ENCODE measurements at places on chromosomes 1 and 21.

DNA sequence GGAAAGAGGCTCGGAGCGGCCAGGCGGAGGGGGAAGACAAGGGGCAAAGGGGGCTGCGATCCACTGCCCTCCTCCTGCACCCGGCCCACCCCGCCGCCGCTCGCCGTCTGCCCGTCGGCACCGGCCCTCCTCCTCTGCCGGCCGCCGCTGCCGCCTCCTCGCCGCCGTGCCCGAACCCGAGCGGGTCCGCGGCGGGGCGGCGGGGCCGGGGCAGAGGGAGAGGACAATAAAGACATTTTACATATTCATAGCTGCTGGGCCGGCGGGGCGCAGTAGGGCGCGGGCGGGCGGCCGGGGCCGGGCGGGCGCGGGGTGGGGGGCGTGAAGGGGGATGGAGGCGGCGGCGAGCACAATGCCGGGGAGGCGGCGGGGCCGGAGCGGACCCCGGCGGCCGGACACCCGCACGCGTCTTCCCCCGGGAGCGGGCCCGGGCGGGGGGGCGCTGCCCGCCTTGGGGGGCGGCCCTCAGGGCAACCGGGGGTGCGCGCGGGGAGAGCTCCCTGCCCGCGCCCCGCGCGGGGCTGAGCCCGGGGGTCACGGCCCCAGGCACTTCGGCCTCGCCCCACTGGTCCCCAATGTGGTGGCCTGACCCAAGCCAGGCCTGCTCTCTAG lies 546 bp downstream of the POU2F1 start:
- no peak for DNase-seq

DNA sequence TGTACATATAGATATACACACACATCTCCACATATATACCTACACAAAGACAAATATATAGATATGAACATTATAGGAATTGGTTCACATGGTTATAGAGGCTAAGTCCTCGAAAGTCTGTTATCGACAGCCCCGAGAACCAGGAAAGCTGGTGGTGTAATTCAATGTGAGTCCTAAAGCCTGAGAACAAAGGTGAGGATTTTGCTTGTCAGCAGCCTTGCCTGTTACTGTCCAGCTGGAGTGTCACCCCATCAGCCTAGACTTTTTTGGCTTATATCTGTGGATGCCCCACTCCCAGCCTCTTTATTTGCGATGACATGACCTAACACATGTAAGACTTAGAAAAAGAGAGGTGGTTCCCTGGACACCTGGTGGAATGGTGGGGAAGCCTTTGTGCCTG lies 97.0 kb downstream of the GIPC2 start:
- DNase-seq: no peak

DNA sequence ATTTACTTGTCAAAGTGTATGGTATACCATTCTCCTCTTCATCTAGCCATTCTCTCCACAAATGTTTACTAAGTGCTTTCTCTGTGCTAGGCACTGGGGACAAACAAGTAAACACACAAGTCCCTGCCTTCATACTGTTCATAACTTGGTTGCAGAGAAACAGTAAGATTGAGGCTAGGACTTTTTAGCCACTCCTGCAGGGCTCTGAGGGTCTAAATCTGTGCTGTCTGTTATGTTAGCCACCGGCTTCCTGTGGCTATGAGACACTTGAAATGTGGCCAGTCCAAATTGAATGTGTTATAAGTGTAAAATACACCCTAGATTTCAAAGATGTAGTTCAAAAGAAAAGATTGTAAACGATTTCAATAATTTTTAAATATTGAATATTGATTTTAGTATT lies 50.2 kb downstream of the AZIN2 start:
- no peak for DNase-seq

DNA sequence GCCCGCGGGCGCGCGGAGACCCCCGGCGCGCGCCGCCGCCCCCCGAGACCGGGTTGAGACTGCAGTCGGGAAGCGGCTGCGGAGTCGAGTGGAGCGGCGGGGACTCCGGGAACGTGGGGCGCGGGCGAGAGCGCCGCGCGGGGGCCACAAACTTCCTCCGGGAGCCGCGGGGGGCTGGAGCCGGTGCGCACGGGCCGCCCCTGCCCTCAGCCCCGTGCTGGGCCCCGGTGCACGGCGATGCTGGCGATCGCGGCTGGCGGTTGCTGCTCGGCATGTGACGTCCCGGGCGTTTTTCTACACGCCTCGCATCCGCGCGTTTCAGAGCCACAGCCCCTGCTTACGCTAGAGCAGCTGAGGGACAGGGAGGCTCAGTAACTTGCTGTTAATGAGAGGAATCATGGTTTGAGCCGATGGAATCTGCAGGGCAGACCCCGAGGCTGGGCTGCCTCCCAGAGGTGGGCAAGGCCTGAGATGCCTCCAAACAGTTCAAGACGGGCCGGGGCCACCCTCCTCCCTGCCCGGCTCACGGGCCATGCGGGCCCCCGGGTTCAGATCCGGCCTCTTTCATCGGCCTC lies 520 bp downstream of the TMEM201 start:
- peak; percentile 46 for DNase-seq

- no peak for DNase-seq
Measured at GRCh38 chr1:26009796-26010447, 11.7 kb upstream of the EXTL1 start.

- no peak for DNase-seq
Measured at GRCh38 chr1:238991765-238992495, 394.4 kb upstream of the CHRM3 start.

GRCh38 chr21:14841511-14842472 lies 223.0 kb downstream of the NRIP1 start:
- no peak for DNase-seq

- no peak for DNase-seq
Measured at GRCh38 chr1:103274886-103275285, 166.6 kb upstream of the COL11A1 start.

- DNase-seq: no peak
Measured at GRCh38 chr1:116311756-116312680, 61.0 kb upstream of the ATP1A1 start.

Measured in stimulated activated CD4-positive, alpha-beta T cell treated with anti-CD3 and anti-CD28 coated beads, Interleukin-1b, Interleukin-23, amount 100 ng/mL, for 48 hours (primary cell).